ENCODE measurements at places on chromosomes 16 and 17.

- peak; percentile 20 for DNase-seq
Observed at GRCh38 chr17:61583242-61583641, 7.8 kb downstream of the NACA2 start.

GRCh38 chr17:2235792-2236366 lies 67.7 kb downstream of the SMG6 start:
- DNase-seq = no peak

GRCh38 chr17:79306424-79307318 lies 232.0 kb downstream of the ENGASE start:
- no peak for DNase-seq

GRCh38 chr16:53611179-53611696 lies 92.4 kb downstream of the RPGRIP1L start:
- DNase-seq = no peak

- no peak for DNase-seq
Observed at GRCh38 chr17:61966191-61966590, 38.4 kb upstream of the INTS2 start.

DNA sequence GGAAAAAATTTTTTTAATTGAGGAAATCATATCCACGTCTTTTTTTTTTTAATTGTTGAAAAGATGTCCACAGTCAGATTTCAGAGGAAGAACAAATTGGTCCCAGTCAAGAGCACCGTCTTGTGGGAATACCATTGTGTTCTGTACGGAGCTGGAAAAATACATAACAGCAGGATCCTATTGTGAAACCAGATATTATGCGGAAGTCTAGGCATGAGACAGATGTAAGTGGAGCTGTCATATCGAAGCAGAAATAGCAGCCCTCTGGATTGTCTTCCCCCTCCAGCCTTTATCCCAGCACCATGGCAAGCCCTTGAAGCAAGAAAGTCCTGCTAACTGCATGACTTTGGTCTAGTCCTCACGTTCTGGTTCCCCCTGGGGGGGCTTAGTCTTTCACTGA lies 391.6 kb upstream of the ASIC2 start:
- DNase-seq = no peak

- no peak for DNase-seq
Observed at GRCh38 chr16:89915303-89916232, 3.1 kb upstream of the MC1R start.

- no peak for DNase-seq
Observed at GRCh38 chr17:10071141-10071540, 127.3 kb downstream of the GAS7 start.

DNA sequence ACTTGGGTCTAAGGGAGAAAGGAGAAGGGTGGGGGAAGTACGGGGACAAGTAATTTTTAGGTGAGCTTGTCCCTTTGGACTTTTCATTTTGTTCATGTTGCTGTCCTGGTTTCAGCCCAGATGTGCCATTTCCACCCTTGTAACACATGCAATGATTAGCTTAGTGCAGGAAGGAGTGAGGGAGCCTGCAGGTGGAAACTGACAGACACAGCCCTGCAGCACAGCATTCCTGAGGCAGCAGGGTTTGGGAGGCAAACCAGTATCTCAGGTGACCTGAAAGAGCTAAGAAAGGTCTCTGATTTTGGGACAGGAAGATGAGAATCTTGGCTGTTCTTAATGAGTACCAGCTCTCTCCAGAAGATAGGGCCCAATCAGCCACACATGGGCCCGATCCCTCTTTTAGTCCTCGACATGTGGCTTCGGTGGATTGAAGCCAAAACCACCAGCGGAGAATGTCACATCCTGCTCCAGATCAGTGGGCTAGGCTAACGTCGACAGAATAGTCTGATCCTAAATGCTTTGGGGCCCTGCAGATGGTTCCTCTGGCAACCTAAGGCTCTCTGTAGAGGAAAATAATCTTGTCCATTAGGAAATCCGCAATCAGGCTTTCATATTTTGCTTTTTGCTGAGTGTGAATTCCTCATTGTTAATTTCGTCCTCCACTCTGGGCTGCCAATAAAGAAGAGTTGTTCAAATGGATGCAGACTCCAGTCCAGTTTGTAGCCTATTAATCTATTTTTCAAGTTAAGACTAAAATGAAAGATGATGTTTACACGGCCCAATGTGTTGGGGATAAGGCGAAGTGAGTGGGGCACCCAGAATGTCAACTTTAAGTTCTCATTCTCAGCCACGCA lies 3.8 kb upstream of the RNF157 start:
- DNase-seq = no peak

DNA sequence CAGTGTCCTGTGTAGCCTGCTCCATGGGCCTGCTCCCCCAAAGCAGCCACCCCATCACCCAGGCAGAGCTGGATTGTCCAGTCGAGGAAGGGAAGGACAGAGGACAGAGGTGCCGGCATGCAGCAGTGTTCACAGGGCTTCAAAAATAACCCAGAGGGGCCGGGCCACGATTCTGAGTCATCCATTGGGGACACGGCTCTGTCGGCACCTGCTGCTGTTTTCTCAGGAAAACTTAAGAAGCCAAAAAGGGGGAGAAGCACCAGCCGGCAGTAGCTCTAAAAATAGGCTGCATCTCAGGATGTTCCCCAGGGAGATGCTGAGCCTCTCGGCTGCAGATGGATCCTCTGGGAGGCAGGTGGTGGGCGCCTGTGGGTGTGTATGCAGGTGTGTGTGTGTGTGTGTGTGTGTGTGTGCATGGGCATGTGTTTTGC lies 1.6 kb downstream of the CA7 start:
- DNase-seq = no peak

DNA sequence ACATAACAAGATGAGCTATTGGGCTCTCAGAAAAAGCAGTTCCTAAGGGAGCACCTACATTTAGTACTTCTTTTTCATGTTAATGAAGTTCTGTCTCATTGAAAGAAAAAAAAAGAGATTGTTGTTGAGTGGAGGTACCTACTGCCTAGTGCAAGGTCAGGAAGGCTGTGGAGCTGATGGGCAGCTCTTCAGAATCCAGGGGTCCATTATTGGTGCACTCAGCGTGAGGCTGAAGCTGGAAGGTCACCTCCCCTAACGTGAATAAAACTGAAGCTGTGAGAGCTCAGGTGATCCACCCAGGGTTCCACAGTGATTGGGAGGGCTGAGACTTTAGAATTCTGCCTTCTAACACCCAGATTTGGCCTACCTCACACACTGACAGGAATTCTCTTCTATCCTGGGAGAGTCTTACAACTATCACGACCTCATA lies 153.9 kb upstream of the TBX2 start:
- DNase-seq = no peak

DNA sequence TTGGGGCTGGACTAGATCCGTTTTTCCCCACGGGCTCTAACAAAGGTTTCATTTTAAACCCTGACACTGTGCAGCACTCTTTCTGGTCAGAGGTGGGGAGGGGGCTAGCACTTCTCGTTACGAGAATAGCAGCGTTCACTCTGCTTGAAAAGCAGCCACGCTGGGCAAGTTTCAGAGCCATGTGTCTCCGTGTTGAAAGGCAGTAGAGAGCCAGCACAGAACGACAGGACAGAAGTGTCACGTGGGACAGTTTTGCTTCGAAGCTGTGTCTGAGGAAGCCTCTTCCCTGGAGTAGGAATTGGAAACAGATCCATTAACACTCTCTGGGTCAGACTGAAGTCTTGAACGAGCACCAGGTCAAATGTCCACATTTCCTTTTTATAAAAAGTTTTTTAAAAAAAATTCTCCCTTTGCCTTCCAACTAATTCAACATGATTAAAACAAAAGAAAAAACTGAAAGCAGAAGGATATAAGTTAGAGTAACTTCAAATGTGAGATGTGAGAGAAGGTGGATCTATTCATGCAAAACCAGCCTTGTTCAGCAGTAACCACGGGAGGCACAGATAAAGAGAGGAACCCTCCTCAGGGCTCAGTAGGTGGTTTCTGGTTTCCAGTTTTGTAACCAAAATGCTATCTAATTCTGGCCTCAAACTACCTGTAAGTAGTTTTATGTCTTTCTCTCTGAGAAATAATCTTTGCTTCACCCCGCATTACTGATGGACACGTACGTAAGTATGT lies 65.0 kb downstream of the SMG6 start:
- DNase-seq = peak; percentile 89

- DNase-seq = no peak
Observed at GRCh38 chr17:64213995-64214811, 48.9 kb downstream of the TEX2 start.

DNA sequence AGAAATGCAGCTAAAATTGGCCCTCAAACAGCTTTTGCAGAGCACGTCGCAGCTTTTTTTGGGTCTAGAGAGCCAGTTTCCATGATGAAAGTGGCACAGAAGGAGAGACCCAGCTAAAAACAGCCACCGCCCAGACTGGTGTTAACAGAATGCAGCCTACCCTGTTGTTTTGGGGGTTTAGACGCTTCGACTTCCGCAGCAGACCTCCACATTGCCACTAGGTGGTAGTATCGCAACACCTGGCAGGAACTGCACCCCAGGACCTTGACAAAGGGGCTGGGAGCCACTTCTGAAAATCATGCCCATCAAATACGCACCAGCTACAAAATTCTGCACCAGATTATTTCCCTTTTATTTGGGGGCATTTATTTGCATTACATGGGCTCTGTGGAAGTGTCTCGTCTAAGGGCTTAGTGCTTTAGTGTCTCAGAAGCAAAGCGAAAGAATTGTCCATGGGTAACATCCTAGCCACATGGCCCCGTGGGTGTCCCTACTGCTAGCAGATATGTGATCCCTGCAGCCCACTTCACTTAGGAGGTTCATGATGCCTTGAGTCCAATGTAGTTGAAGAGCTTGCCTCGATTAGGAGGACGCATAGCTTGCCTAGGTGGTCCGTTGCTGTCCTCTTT lies 167.1 kb downstream of the HAPSTR1 start:
- peak; percentile 71 for DNase-seq

- no peak for DNase-seq
Observed at GRCh38 chr16:87918338-87918737, 18.0 kb downstream of the CA5A start.

DNA sequence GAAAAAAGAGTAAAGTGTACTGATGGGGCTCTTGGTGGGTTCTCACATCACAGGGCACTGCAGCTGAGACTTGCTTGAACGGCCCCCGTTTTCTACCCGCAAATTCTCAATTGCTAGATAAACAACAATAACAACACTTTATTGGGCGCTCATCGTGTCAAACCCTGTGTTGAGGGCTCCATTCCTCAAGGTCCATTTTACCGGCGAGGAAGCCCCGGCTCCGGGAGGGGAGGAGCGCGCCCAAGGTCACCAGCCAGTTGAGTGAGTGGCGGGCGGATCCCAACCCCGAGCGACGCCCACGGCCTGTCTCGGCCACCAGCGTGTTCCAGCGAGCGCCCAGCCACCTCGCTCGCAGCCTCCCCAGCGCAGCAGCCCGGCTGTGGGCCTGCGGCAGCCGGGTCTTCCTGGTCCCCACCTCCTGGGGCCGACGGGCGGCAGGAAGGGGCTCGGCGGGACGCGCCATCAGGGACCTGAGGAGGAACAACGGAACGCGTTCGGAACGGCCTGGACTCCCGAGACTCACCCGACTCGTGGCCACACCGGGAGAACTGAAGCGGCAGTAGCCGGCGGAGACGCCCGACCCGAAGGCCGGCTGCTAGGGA lies 373 bp downstream of the CMC2 start:
- DNase-seq = peak; percentile 81

DNA sequence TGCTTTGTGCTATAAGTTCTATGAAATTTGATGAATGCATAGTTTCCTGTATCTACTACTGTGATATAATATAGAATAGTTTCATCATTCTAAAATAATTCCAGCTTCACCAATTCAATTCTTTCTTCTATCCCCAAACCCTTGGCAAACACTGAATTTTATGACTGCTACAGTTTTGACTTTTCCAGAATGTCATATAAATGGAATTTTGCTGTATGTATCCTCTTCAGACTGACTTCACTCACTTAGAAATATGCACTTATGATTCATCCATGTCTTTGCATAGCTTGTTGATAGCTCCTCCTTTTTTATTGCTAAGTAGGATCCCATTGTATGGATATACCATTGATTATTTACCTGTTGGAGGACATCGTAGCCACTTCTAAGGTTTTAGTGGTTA lies 89.1 kb upstream of the HS3ST3A1 start:
- no peak for DNase-seq

- no peak for DNase-seq
Observed at GRCh38 chr17:47801176-47801765, 20.3 kb downstream of the OSBPL7 start.

GRCh38 chr17:78268951-78269905 lies 37.8 kb downstream of the TMEM235 start:
- DNase-seq = no peak

DNA sequence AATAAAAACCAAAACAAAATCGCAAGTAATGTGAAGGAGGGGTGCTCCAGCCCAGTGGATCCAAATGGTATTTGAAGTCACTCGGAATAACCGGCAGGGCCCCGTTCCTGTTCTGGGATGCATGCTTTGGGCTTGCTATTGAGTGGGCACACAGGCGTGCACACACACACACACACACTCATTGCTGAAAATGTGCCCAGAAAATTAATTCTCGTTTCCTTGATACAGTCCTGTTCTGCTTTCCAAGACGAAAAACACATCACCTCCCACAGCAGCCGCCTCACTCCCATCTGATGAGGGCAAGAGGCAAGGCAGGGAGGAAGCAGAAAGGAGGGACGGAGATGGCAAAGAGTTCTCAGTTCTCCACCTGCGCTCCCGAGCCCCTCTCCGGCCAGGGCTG lies 62.2 kb upstream of the SDK2 start:
- DNase-seq = no peak

DNA sequence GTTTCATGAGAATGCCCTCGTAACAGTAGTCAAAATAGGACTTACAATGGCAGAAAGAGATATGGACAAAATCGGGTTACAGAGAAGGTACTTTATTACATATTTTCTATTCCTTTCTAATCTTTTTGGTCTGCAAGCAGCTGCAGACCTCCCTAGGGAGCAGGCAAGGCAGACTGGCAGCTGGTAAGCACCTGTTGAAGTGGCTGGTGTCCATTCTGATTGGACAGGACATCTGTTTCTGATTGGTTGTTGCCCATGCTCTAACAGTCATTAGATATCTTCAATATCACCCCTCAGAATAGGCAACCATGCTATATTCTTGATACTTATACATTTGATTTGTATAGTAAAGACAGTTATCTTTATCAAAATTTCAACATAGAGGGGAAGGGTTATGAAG lies 606.3 kb downstream of the KCNJ2 start:
- no peak for DNase-seq

DNA sequence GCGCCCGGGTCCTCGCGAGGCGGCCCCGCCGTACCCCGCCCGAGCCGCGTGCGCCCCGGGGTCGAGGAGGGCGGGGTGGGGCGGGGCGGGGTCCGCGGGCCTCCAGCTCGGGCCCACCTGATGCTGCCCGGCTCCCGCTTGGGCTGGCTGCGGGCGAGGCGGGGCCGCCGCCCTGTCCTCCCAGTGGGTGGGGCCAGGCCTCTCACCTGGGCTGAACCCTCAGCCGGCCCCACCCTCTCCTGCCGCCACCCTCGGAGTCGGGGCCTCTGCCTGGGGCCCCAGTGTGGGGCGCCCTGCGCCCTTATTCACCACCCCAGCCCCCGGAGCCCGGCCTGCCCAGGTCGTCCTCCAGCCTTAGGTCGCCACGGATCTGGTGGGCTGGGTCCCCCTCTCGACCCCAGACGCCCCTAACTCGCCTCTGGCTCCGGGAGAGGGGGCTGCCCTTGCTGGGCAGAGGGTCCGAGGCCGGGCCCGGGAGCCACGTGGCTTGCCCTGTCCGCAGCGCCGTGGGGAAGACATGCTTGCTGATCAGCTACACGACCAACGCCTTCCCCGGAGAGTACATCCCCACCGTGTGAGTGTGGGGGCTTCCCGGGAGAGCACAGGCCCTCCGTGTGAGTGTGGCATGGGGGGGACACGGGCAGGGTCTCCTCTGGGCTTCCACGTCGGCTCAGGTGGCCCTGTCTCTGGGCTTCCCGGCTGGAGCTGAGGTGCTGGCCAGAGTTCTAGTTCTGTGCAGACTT lies 578 bp downstream of the RAC3 start:
- DNase-seq = peak; percentile 35

- DNase-seq = no peak
Observed at GRCh38 chr17:43939886-43940285, 2.4 kb downstream of the PPY start.

Measured in GM12865 (cell line).